ENCODE measurements at places on chromosomes 5 and 9.

- DNase-seq: no peak
Measured at GRCh38 chr5:61053937-61054336, 108.3 kb downstream of the SMIM15 start.

- DNase-seq: peak; percentile 15
Measured at GRCh38 chr5:67774267-67774552, 441.3 kb upstream of the PIK3R1 start.

DNA sequence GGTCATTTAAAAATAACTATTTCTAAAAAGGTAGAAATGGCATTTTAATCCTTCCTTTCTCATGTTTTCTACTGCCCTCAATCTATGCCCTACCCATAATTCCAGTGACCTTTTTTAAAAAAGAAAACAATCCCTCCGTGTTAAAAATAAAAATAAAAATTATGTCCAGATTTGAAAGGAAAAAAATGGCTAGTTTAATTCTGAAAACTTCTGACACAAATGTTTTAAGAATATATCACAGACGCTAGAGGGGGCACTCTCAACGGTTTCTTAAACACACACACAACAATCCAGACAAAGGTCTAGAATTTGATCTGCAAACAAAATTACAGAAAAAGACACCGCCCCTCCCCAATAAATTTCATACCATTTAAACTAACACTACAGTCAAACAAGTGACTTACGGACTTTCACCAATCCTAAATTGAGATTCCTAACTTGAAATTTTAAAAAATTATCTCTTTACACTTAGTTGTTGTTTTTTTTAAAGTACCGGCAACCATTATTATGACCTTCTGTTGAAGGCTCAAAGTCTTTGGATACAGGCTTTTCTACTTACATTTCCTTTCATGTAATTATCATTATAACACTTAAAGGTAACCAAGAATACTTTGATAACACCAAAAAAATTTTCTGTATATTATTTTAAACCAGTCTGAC is 38.2 kb downstream of the CLINT1 start:
- DNase-seq: peak; percentile 49

DNA sequence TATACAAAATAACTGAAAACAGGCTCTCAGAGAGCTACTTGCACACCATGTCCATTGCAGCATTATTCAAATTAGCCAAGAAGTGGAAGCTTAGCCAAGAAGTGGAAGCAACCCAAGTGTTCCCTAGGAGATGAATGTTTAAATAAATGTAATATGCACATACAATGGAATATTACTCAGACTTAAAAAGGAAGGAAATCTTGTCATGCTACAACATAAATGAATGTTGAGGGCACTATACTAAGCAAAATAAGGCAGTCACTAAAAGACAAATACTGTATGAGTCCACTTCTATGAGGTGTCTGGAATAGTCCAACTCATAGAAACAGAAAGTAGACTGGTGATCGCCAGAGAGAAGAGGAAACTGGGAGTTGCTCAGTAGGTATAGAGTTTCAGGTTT is 438.1 kb downstream of the MAT2B start:
- DNase-seq: no peak

- no peak for DNase-seq
Measured at GRCh38 chr9:116267021-116267420, 113.4 kb downstream of the PAPPA start.

GRCh38 chr5:115920171-115920725 is 42.0 kb upstream of the LVRN start:
- no peak for DNase-seq

GRCh38 chr9:71249729-71250317 is 128.4 kb upstream of the TRPM3 start:
- peak; percentile 54 for DNase-seq

DNA sequence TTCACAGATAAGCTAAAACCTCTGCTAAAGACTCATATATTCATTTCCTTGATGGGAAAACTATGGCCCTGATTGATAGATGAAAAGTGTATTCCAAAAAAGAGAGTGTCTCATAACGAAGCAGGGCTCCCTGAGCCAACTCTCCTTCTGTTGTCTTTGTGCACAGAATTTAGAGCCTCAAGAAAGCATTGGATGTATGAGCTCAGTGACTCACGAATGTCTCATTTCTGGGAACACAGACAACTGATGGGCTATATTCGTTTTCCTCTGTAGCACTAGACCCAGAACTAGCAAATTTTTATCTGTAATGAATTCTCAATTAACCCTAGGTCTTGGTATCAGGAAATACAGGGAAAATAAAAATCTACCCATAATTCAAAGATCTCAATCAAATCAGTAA is 88.4 kb downstream of the LMNB1 start:
- DNase-seq: no peak

DNA sequence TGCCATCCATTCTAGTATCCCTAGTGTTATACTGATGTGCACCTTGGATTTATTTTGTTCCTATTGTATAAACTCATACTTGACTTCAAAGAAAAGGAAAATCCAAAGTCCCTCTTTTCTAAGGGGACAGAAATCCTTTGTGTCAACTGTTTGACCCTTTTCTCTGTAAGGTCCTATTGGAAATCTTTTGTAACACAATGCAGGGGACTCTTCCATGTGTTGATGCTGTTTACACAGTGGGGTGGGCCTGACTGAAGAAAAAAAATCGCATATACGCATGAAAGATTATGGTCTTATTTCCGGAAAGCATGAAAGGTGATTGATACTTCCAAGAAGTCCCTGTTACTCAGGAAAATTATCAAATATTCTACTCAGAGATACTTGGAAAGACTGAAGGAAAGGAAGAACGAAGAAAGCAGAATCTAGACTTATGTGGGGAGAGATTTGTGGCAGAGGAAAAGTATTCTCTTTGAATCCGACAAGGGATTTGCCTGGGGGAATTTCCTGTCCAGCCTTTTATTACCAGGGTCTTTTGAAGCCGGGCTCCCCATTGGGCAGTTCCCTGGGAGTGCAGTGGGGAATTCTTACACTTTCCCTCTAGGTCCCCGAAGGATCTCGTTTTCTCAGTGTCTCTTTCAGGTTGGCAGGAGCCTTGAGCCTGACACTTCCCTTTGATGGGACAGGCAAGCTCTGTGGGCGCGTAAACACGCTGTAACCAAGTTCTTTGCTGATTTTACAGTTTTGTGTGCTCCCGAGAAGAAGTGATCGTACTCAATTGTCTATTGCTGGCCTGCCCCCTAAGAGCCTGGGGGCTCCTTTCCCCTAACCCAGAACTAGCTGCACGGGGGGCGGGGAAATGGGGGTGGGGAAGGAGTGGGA is 779 bp upstream of the VCAN start:
- DNase-seq: no peak
